Stimulated activated naive B cell treated with anti-CD40 and anti-IgM and Interleukin-4, amounts not matched to agents 10 μg/mL and 1 μg/mL and 100 μg/mL, for 72 hours (primary cell): ENCODE measurements at places on chromosomes 7 and 10.

- no peak for DNase-seq
These were observed 143.4 kb downstream of the CELF2 start for GRCh38 chr10:11161096-11161495.

DNA sequence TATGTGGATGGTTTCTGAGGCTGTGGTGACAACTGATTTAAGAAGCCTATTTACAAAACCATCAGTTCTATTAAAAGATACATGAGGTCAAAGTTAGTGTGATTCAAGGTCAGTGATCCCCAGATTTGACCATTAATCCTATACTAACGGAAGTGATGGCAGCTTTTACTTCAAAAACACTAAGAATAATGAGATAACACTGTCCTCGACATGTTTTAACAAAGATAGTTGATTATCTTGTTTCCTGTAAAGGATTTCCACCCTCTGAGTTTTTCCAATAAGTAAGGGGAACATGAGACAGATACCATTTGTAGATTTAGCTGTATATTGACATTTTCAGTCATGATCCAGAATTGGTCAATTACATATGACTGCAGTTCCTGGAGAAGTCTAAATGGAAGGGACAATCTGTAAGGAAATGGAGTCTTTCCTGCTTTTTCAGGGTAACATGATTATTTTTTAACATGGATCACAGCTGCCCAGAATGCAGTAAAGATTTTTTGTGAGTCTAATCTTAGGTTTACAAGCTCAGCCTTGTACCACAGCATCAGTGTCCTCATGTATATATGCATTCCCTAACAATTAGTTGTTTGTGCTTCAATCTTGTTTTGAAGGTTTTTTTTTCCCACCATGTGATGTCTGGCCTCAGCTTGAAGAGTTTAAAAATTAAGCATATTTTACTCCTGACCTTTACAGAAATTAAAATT lies 188.0 kb downstream of the PPP1R9A start:
- DNase-seq, result no peak

- no peak for DNase-seq
These were observed 32.6 kb upstream of the ORC5 start for GRCh38 chr7:104240401-104240800.

DNA sequence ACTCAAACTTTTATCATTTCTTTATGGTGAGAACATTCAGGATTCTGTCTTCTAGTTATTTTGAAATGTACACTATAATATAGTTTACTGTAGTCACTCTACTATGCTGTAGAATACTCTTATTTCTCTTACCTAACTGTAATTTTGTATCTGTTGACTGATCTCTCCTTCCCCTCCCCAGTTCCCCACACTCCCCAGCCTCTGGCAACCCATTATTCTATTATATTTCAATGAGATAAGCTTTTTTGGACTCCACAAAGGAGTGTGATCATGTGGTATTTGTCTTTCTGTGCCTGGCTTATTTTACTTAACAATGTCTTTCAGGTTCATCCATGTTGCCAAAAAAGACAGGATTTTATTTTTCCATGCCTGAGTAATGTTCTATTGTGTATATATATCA lies 71.4 kb upstream of the DYNC1I1 start:
- DNase-seq, result no peak
